Activated naive CD4-positive, alpha-beta T cell (primary cell): ENCODE measurements at places on chromosomes 6 and 20.

DNA sequence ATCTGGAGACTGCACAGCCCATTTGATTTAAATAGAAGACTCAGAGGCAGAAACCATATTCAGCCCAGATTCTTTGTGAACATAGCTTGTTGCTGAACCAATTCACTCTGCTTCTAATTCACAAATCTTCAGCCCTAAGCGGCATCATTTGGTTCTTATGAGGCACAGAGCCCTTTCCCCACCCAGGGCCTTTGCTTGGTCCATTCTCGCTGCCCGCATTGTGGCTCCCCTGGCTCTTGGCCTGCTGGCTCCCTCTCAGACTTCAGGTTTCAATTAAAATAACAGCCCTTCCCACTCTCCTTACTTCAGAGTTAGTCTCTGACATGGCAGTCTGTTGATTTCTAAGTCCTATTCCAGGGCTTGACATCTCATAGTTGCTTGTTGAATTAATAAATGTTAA is 9.4 kb upstream of the TMEM14A start:
- DNase-seq = no peak

DNA sequence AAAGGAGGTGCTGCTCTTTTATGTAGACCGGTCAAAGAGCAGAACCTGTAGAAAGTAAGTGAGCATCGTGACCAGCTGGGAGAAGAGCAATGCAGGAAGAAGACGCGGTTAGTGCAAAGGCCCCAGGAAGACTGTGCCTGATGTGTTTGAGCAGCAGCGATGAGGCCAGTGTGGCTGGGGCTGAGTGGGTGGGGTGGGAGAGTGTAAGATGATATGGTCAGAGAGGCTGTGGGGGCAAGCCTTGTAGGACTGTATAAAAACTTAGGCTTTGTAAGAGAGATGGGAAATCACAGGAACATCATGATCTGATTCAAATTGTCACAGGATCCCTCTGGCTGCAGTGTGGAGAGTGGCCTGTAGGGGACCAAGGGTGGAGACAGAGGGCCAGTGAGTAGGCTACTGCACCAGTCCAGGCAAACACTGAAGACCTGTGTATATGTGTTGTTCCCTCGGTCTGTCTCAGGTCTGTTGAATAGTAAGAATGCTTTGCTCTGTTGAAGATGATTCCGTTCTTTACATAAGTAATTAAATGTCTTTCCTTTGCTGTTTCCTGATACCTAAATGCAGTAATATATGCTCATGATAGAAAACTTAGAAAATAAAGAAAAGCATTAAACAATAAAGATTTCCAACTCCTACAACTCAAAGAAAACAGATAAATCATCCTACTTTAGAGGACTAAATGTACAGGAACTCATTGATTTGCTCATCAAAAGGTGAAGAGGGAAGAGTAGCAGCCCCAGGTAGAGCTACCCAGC is 23.6 kb upstream of the WFDC2 start:
- no peak for DNase-seq

DNA sequence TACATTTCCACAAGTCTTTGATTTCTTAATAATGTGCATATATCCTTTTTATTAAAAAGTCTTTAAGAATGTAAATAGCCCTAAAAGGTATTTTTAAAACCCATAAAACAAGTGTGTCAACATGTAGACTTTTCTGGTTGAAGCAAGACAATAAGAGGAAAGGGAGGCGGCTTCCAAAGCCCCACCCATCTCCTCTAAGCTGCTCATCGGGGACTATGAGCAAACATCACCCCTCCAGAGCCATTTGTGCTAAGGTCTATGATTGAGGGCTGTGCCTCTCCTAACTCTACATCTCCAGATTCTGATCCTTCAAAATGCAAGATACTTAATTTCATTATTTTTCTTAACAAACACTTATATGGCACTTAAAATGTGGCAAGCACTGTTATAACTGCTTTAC is 2.5 kb upstream of the NAA20 start:
- no peak for DNase-seq

DNA sequence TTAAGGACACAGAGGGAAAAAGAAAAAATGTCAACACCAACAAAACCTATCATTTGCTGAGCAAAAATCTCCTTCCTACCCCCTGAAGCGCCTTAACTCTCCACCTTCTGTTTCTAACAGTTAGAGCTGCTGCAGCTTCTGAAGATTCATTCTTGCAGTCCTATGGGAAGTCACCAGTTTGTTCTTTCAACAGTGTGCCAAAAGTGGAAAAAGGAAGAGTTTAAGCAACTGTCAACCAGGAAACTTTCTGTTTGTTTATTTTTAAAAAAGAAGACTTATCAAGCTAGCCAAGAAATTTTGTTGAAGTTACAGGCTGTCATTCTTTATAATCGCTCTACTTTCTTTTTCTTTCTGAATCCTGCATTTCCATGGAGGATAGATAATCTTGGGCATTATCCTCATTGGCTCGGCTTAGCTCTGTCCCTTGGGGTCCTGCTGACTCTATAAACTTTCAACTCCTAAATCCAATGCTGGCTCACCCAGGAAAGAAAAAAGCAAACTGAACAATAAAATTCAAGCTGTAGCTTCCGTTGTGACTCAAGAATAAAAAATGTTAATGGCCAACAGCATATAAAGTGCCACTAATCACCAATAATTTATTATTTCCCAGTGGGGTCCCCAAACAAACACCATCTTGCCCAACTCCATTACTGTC is 172.8 kb upstream of the CITED2 start:
- no peak for DNase-seq

DNA sequence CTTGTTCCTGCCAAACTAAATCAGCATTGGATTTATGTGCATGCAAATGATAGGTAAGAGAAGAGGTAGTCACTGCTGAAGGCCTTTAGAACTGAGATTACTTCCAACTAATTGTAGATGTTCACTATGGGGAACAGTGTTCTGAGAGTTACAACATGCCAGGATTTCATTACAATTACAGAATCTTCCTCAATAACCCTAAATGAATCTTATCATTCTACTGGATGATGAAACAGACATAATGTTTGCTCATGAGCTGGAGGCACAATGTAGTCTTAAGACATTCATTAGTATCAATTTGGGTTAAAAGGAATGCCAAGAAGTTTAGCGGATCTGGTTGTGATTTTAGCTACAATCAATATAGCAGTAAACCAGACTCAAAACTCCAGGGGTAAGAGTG is 248.9 kb upstream of the THEMIS start:
- DNase-seq = no peak

GRCh38 chr6:166411721-166412151 is 29.0 kb upstream of the MPC1 start:
- DNase-seq = no peak

DNA sequence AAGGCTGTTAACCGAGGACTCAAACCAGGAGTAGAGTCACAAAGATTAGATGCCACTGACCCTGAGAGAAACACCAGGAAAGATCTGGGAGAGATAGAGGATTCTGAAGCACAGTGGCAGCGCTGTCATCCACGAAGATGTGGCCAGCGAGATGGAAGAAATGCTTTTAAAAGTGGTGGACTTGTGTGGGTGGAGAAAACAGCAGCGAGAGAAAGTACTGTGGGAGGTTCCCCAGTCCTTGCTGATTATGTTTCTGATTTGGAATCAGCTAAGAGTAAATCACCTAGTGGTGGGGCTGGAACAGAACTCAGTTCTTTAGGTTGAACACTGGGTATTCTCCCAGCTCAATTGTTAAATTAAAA is 435 bp upstream of the ZNF322 start:
- DNase-seq = no peak

DNA sequence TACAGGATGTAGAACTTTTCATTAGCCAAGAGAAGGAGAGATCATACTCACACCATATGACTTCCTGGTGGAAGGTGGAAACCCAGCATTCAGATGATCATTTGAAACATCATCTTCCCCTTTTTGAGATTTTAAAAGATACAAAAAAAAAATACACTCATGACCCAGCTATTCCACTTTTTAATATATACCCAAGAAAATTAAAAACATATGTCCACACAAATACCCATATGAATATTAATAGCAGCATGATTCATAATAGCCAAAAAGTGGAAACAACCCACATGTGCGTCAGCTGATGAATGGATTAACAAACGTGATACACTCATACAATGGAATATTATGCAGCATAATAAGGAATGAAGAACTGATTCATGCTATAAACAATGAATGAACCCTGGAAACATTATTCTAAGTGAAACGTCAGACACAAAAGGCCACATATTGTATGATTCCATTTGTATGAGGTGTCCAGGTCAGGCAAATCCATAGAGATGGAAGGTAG is 130.0 kb upstream of the SGK1 start:
- no peak for DNase-seq

DNA sequence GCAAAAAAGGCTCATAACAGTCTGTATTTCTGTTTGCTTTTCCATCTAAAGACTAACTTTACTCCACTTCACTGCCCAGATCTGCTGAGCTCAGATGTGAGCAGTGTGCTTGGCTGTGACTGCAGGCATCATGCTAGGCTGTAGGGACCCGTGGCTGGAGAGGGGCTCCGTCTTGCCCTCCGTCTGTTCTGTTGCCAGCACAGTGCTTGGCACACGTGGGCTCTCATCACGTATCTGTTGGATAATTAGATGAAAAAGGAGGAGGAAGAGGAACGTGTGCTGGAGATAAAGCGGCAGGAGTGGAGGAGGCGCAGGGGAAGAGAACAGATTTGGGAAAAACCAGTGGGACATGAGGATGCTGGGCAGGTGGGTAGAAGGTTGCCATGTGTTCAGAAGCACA is 57.6 kb upstream of the IER3 start:
- no peak for DNase-seq

GRCh38 chr6:151704383-151704782 is 103.1 kb upstream of the ESR1 start:
- DNase-seq = no peak

- no peak for DNase-seq
Measured at GRCh38 chr6:21005816-21006570, 471.7 kb downstream of the CDKAL1 start.

- DNase-seq = no peak
Measured at GRCh38 chr6:36912586-36912985, 26.8 kb downstream of the C6orf89 start.
